Cardiac muscle cell (in vitro differentiated cells and primary cell): ENCODE measurements at places on chromosomes 1 and 21.
A peak's percentile ranks its signal among the peaks of the same experiment; 100 is the strongest.

- DNase-seq: no peak
Observed at GRCh38 chr1:43436371-43436770, 17.4 kb downstream of the HYI start.

GRCh38 chr1:205963352-205964155 is 20.3 kb upstream of the SLC26A9 start:
- DNase-seq: peak; percentile 73

DNA sequence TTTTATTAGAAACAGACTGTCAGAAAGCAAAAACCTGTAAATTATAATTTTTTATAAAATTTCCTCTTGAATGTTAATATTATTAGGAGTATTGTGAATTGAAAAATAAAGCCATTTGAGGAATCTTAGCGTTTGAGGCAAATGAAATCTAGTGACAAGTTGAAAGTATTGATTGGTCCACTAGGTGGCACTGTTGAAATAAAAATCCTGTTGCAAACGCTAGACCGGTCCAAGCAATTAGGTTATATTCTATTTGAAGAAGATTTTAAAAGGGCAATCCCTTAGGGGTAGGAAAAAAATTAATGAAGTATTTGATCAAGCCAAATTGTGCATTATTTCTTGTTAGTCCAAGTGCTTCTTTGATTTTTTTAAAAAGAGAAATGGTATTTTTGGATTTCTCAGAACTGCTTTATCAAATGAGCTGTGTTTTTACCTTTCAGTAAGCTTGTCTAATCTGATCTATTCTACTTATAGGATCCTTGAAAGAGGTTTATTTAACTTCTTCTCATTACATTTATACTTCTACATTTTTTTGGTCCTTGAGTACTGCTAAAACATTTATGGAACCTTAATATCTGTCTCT is 57.7 kb downstream of the ATG4C start:
- DNase-seq: peak; percentile 70

- DNase-seq: peak; percentile 67
Observed at GRCh38 chr1:207644852-207645634, at the start of gene CR1L. Gene CR1L (plus strand): TSS chr1:207645133. CDS start chr1:207645234, 101 bp downstream.

- peak; percentile 46 for DNase-seq
Observed at GRCh38 chr1:67211589-67212563, 45.6 kb downstream of the IL23R start.

DNA sequence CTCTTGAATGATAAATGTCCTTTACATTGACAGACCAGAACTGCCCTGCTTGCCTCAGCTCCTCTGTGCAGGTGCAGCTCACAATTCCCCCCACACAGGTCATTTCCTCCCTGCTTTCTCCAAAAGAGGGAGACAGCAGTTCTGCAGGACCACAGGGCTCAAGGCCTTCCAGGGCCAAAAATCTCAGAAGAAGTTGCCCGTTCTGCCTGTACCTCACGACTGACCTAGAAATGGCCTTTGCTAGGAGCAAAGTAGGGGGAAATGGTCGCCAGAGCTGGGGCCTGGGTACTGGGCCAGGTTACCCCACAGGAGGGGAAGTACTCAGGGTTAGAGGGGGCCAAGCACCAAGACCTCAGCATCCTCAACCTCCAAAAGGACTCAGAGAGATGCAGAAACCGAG is 11.1 kb downstream of the RNU1-2 start:
- DNase-seq: no peak

DNA sequence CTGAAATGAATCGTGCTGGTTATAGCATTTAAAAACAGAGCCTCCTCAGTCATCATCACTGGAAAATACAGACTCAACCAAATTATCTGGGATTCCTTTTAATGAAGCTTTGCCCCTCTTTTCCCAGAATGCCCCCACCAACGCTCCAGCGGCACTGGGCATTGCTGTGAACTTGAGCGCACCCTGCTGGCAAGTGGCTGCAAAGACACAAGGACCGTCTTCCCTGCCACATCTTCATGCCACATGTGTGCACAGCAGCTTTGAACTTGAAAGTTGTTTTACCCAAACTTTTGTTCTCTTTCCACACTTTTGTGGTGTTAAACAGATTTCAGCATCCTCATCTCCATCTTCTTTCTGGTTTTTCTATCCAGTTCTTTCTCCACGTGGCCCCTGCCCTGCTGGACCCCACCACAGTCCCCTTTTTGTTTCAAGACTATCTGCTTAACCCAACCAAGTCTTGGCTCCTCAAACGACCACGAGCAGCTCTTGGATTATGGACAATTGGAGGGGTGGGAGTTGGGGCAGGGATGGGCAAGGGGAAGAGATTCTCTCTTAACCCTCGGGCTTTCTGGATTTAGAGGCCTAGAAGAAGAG is 12.8 kb upstream of the LMX1A start:
- peak; percentile 54 for DNase-seq

GRCh38 chr1:209430107-209430506 is 153.4 kb upstream of the CAMK1G start:
- no peak for DNase-seq

- no peak for DNase-seq
Observed at GRCh38 chr1:169339773-169340172, 27.8 kb downstream of the NME7 start.

DNA sequence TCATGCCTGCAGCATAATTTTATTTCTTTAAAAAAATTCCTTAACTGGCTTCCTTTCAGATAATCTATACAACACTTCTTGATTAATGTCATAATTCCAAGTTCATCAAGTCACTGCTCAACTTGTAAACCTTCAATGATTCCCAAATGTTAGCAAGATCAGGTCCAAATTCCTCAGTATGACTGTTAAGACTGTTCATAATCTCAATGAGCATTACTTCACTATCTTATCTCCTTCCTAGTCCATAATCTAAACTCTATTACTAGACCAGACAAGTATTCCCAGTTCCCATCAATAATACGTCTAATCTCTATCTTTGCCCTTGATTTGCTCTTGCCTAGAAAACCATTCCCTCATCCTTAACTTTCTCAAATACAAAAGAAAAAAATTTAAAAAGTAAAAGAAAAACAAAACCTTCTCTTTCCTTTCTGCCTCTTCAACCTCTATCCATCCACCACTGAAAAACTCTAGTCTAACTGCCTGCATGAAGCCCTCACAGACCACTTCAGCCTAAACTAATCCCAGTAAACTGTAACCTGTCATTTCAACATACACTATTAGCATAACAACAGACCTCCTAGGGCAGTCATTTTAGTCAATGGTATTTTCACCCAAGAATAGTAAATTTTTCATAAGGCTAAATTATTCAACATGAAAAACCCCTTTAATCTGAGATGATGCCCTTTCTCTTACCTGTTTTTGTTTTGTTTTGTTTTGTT is 15.5 kb downstream of the LUZP1 start:
- DNase-seq: no peak

- peak; percentile 9 for DNase-seq
Observed at GRCh38 chr1:152386940-152387339, 27.1 kb downstream of the CRNN start.

DNA sequence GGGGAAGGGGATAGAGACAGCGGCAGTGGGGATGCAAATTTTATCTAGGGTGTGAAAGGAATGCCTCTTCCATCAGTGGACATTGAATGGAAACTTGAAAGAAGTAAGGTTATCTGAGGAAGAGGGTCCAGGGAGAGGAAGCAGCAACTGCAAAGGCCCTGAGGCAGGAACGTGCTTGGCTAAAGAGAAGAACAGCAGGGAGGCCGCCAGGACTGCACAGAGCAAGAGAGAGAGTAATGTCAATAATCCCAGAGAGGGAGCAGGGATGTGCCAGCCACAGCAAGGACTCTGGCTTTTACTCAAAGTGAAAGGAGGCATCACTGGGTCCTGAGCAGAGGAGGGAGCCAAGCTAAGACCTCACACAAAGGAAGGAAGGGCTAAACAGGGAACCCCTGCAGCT is 50.9 kb downstream of the KCND3 start:
- no peak for DNase-seq

DNA sequence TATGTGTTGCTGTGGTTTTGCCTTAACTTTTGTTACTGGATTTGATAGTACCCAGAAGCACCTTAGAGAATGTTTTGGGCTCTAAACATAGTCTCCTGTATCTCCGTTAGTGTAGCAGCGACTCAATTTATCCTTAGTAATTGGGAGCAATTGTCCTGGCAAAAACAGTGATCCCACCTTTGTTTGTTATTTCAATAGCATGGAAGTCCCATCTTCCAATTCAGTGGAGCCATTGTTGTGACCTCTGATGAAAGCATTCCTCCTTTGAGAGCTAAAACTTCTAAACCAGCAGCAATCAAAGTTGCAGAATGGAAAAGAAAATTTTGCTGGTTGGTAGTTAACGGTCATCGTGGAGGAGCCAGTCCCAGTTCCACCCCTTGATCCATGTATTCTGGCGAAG is 34.7 kb downstream of the RTCA start:
- DNase-seq: no peak

- DNase-seq: no peak
Observed at GRCh38 chr1:24991697-24992096, 61.6 kb upstream of the RUNX3 start.

GRCh38 chr1:241579434-241579833 is 47.3 kb downstream of the KMO start:
- DNase-seq: no peak

DNA sequence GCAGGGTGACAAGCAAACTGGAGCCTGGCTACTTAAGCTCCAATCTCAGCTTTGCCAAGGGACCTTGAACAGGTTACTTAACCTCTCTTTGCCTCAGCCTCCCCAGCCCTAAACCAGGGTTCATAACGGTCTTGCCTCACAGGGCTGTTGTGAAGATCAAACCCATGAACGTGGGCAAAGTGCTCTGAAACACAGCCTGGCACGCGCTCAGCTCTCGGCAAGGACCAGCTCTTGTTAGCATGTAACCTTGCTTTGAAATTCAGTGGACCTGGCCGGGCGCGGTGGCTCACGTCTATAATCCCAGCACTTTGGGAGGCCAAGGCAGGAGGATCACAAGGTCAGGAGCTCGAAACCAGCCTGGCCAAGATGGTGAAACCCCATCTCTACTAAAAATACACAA is 24.8 kb downstream of the RAP1GAP start:
- no peak for DNase-seq

GRCh38 chr1:201896951-201897391 is 8.3 kb downstream of the SHISA4 start:
- DNase-seq: peak; percentile 29
